ENCODE measurements at places on chromosomes 2 and 18. TPM values are rescaled to one million over a fixed set of nuclear protein-coding genes. Genes with fewer than 3 reads are reported as not detected.

GRCh38 chr2:177902395-177903163, 170.0 kb downstream of the PDE11A start:
- no peak for DNase-seq

- no peak for DNase-seq
These were observed 49.9 kb downstream of the KCNG3 start for GRCh38 chr2:42443718-42444399.

DNA sequence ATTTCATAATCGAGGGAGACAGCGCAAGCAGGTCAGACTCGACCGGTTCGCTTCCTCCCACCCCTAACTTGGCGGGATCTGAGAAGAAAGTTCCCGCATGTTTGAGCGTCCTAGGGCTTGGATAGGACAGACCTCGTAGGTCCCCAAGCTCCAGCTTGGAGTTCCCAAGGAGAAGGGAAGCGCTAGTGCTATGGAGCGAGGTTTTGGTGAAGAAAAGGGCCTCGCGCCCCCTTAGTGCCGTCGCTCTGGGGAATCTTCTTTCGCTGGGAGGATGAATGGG, 11.6 kb upstream of the SKOR2 start:
- DNase-seq = no peak

GRCh38 chr18:5462227-5462626, 81.6 kb downstream of the EPB41L3 start:
- no peak for DNase-seq

- no peak for DNase-seq
These were observed 593.6 kb downstream of the TMX3 start for GRCh38 chr18:68121308-68121707.

FKBP1B gene
- 7.2 TPM for total RNA-seq

- DNase-seq = no peak
These were observed 27.2 kb downstream of the SIGLEC15 start for GRCh38 chr18:45852631-45853030.

DNA sequence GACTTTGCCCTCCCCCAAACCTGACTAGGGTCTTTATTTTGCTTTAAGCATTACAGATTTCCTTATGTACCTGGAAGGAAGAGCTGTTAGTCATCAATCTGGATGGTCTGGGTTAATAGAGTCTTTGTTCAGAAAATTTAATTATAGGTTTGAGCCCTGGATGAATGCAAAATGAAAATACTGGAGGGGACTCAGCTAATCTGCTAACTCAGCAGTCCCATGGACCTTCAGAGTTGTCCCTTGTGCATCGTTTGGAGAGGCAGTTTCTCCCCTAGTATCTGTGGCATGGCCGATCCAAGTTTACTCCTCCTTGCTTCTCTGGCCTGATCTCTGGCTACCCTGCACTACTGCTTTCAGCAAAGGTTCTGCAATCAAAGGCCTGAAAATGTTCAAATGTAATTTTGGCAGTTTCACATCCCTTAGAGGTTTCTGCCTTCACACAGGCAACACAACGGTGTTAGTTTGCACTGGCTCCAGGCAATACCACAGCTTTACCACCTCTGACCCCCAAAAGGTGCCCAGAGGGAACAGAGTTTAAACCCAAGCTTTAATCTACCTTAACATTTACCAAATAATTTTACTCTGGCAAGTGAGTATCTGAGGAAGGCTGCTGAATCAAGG, 134.3 kb downstream of the THADA start:
- DNase-seq = no peak

TEX261 gene
- total RNA-seq = 39.5 TPM

GRCh38 chr18:78713069-78713468, 266.5 kb upstream of the SALL3 start:
- peak; percentile 15 for DNase-seq

DNA sequence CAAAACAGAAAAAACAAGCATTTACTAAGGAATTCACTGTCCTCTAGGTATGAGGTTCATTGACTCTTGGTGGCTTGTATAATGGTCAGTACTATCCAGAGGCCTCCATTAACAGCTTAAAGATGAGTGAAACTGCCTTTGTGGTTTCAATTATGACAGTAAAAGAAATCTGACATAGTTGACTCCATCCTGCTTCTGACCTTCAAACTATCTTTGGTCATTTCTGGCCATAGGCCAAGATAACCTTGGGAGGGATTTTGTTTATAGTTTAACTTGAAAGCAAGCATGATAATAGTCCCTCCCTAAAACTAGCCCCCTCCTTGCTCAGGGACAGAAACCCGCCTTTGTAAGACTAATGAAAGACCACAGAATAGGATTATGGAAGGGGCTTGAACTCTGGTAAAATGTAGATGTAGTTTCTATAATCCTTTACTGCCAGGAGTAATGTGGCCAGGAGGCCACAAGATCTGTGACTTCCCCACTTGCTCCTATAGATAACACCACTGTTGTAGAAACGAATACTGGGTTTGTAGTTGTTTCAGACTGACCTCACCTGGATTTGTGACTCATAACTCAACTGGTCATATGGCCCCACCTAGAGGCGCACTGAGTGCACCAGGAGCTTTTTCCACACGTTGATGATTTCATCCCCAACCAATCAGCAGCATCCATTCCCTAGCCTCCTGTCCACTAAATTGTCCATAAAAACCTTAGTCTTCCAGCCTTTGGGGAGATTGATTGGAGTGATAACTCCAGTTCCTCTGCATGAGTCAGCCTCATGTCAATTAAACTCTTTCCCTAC, 8.6 kb upstream of the PLEKHM3 start:
- peak; percentile 26 for DNase-seq

FBXO15 gene
- 1.3 TPM for total RNA-seq

- no peak for DNase-seq
These were observed 121.2 kb upstream of the SPRED2 start for GRCh38 chr2:65553504-65554074.

DNA sequence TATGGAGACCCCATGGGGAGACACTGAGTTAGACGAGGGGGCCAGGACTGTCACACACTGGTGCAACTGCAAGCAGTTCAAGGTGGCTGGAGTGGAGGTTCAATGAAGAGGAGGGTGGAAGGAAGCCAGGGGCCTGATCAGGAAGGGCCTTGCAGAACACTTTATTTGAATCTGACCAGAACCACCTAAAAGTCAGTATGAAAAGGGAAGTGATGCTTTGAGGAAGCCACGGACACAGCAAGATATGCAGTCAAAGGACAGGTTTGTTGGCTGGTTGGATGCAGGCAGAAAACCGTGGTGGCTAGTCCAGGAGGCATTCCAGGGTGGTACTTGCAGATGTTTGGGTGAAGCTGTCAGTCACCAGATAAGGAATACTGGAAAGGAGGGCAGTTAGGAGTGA, 3.5 kb upstream of the FAM124B start:
- DNase-seq = no peak

EGR4 gene
- not detected for total RNA-seq

DNA sequence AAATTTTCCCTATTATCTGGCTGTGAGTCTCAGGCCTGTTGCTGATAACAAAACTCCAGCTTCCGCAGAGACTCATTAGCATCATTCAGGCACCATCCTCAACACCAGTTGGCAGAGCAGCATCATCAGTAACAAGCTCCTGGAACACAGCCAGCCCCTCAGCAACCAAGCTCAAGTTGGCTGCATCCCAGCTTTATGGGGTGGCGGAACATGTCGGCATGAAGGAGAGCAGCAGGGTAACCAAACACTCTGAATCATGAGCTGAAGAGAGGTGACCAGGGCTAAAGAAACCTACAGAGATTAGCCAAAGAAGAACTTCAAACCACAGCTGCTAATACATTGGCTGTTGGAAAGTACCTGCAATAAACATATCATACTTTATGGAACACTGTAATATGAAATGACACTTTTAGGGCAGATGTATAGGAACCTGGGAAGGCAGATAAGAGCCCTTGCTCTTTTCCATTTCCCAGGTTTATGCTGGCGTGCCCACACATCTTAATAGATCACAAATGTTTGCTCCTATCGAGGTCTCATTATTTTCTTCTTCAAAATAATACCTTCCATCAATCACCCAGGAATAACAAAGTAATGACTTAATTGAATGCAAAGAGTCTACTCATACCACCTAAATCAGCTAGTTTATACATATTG, 63.8 kb downstream of the PDE11A start:
- DNase-seq = no peak

Data from breast epithelium (tissue), 4 donors.